Hepatocyte (in vitro differentiated cells): ENCODE measurements at places on chromosomes 11 and 22. TPM values are rescaled to one million over a fixed set of nuclear protein-coding genes. Genes with fewer than 3 reads are reported as not detected.

The MS4A1 gene
- polyA plus RNA-seq, result not detected in 2 replicates

The OR52H1 gene
- not detected in 2 replicates for polyA plus RNA-seq

The ANGPTL5 gene
- 0.06 and 0.12 TPM in 2 replicates for polyA plus RNA-seq

The HEPN1 gene
- polyA plus RNA-seq, result not detected in 2 replicates

The MIAT gene
- 0.51 and 1.9 TPM in 2 replicates for polyA plus RNA-seq

The ESAM gene
- 3.9 and 7.9 TPM in 2 replicates for polyA plus RNA-seq

The CNTF gene
- polyA plus RNA-seq, result not detected in 2 replicates

DNA sequence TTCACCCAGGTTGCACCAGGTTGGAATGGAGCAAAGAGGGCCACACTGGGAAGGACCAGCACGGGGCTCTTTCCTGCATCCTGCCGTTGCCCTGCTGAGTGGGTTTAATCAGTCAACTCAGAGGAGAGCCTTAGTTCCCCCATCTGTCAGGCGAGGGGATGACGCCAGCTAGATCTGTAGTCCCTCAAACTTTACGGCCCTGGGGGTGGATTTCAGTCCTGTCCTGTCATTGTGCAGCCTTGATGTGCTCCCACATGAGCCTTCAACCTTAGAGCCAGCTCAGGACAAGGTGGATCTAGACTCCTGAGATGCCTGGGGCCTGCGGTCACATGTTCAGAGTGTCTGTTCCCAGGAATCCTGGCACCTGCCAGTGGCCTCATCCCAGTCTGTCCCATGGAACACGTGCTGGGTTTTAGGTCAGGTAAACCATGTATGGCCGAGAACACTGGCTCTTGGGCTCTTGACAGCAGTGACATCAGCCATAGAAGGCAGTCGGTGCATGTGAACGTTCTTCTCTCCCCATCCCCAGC, 104.3 kb downstream of the BCR start:
- DNase-seq, result no peak

- no peak for DNase-seq
These were observed 493.5 kb upstream of the B3GAT1 start for GRCh38 chr11:134905517-134905916.

GRCh38 chr22:46079861-46080821, 70.2 kb upstream of the PPARA start:
- no peak for DNase-seq

GRCh38 chr22:25360411-25360810, 141.0 kb downstream of the CRYBB2 start:
- no peak for DNase-seq

DNA sequence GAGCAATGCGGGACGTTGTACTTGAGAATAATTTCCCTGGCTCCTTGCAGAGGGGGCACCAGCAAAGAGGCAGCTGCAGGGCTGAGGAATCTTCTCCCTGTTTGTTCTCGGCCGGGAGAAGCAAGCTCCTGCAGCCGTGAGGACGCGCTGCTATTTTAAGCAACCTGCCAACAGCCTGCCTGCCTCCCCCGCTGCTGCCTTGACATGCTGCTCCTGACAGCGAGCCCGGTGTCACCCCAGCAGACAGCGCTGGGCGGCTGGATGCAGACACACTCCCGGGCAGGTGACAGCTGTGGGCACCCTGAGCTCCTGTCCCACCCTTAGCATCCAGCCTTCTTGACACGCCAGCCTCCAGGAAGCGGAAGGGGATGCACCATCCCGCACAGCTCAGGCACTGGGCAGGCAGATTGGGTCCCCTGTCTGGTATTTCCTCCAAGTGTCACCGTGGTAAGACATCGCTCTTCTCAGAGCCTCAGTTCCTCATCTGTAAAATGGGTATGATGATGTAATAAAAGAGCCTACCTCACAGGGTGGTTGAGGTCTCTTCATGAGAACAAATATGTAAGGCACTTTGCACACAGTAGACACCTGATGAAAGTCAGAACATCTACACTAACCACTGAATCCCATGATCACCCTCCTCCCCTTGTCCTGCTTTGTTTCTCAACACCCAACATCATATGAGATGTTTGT, 530.6 kb downstream of the MN1 start:
- no peak for DNase-seq

DNA sequence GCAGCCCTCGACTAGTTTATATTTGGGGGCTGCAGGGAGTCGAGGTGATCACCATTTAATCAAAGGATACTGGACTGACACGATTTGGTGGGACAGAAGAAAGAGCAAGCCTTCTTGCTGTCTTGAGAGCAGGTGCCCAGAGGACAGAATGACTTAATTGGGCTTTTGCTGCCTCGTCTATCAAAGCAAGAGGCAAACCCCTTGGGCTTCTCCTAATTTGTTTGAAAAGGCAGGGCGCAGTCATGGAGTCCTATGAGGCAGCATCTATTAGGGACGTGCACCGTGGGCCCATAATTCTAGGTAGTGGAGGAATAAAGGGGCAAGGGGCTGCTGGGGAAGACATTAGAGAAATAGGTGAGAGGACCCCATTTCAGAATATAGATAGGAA, 1411.3 kb downstream of the TBC1D22A start:
- DNase-seq, result no peak

DNA sequence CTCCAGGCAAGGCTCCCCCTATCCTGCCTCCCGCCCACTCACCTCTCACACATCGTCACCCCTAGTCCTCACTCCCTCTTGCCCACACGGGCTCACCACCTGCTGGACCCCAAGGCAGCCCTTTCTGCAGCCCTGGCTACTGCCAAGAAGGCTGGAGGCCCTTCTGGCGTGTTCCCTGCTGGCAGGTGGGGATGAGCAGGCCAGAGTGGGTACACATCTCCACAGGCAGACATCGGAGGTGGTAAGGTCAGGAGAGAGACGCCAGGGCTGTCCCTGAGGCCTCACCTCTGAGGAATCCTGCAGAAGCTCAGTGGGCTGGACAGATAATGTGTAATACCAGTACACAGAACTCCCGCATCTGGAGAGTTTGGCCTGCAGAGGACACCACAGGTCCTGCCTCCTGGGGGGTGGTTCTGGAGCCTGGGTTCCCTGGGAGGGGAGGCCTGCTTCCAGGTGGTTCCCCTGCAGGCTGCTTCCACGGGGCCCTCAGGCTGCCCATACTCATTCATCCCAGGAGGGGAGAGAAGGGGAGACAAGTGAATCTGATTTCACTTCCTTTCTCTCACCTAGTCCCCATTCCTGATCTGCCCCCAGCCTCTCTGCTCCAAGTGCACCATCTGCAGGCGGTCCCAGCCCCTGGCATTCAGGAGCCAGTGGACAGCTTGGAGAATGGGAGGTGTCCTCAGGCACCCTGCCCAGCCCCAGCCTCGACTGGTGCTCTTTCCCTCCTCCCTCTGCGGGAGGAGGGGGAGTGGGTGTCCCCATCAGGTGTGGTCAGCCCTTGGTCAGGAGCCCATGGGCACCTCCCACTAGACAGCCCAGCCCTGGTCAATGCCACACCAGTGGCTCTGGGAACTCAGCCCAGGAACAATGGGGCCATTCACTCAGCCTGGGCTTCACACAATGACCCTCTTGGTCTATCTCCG, 6.1 kb upstream of the CHST1 start:
- DNase-seq, result no peak

DNA sequence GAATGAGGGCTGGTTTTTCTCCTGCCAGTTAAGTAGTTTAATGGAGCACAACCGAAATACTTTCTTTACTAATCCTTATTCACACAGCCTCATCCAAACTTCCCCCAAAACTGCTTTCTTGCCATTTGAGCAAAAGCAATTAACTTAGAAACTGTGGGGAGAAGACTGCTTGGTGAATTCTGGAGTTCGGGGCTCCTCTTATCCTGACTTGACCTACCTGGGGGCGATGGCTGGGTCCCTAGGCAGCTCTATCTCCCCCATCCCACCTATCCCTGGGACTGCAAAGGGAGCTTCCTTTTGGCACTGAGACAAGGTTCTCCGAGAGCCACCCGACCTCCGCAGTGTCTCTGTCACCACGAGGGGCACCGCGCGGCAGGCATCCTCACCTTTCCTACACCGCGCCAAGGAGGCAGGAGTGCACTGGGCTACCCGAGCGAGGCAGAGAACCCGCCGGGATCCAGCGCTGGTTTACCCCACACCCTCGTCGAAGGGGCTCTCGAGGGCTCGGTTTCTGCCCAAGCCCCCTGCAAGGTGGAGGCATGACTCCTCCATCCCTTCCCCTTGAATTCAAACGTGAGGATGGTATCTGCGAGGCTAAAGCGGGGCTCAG, 759 bp downstream of the DESI1 start:
- DNase-seq, result peak; percentile 68
